ENCODE measurements at places on chromosomes 7 and 10.

DNA sequence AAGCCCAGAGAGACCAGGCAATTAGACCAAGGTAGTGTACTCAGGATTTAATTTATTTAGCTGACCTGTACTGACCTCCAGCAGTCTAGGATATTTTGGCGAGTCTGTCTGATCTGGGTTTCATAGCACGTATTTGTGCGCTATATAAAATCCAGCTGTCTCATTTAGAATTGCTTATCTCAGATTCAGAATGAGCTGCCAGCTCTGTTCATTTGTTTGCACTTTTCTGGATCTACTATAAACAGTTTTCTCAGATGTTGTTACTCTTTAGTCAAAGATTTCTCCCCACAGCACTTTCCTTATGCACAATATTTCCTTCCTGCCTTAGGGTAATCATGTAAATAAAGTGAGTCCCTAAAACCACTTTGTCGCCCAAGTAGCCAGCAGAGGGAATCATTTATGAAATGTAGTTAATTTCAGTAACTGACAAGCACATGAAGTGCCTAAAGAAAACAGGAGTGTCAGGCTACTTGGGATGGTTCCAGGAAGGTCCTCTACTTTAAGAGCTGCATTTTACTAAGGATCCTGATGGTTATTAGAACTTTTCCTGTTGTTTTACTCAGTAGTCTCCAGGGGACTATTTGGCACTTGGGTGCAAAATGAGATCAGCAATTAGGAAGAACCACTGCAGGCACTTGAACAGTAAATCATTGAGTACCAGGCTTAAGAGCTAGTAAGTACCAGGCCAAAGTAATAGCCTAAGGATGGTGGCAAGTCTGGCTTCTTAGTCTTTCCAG lies 226.4 kb downstream of the TWIST1 start:
- DNase-seq: no peak

DNA sequence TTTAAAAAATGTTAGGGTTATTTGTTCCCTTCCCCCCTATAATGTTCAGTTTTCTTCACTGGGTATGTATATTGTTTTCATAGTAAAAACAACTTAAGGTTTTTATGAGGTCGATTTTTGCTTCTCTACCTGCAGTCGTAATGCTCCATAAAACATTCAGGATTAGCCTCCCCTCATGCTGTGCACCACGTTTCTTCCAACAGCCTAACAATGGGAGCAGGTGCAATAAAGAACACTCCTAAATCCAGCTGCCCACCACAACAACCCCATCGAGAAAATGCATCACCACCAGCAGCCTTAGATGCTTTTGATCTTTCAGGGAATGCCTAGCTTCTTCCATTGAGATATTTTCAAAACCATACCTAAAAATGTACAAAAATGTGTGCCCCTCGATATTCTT lies 111.1 kb downstream of the ADAM12 start:
- DNase-seq: no peak

DNA sequence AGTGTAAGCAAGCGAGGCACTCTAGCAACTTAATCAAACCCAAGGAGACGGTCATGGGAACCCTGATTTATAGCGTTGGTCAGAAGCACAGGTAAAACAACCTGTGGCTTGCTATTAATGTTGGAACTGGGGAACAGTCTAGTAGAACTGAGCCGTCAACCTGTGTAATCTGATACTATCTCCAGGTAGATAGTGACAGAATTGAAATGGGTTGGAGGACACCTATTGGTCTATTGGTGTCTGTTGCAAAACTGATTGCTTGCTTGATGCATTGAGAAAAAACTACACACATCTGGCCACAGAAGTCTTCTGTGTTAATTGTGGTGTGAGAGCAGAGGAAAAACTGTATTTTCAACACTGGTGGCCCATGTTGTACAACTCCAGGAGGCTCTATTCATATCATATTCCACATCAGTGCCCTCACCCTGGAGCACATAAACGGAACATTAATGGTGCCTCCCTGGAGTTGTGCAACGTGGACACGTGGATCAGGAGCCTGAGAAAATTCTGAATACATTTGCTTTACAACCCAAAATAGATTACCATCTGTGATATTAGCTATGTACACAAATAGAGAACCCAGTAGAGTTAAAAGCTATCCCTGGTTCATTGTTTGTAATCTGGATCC lies 112.2 kb downstream of the MYO3A start:
- DNase-seq: no peak

DNA sequence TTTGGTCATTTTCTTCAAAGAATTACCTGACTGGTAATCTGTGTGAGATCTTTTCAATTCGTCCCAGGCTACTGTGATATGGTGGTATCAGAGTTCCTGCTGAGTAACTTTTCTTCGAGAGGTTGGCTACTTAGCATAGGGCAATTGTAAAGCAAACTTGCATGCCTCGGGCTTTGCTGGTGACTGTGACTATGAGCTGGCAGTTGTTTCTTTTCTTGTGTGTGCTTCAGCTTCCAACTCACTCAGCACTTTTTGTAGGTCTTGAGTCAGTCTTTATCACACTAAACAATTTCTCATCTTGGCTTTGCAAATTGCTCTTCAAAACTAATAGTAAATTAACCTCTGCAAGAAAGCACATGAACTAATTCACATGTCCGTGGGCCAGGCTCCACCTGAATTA lies 44.3 kb downstream of the PRR15 start:
- no peak for DNase-seq

GRCh38 chr10:88800152-88801125 lies 2.1 kb upstream of the LIPM start:
- no peak for DNase-seq

- DNase-seq: no peak
Observed at GRCh38 chr7:111049971-111050680, 40.8 kb upstream of the LRRN3 start.

GRCh38 chr7:116810267-116811116 lies 51.9 kb upstream of the CAPZA2 start:
- DNase-seq: no peak

GRCh38 chr7:77740257-77740656 lies 44.0 kb downstream of the RSBN1L start:
- no peak for DNase-seq

- no peak for DNase-seq
Observed at GRCh38 chr7:36874041-36874440, 149.7 kb upstream of the AOAH start.

- no peak for DNase-seq
Observed at GRCh38 chr7:115475761-115476385, 554.0 kb downstream of the MDFIC start.

- no peak for DNase-seq
Observed at GRCh38 chr7:126720232-126720631, 532.5 kb downstream of the GRM8 start.

DNA sequence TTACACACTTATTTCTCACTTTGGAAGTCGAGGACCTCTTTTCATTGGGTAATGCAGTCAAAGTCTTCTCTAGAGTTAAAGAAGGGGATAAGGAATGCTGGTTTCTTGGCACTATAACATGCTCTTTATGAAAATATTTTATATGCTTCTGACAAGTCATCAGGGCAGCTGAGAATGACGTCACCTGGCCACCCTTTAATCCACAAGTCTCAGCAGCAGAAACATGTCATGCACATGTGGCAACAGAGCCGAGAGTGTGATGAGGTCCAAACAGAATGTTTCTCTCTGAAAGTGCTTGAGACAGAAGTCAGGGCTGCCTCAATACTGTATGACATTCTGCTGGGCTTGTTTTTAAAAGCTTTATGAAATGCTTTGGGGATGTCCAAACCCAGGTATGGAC lies 63.5 kb upstream of the C10orf90 start:
- no peak for DNase-seq

DNA sequence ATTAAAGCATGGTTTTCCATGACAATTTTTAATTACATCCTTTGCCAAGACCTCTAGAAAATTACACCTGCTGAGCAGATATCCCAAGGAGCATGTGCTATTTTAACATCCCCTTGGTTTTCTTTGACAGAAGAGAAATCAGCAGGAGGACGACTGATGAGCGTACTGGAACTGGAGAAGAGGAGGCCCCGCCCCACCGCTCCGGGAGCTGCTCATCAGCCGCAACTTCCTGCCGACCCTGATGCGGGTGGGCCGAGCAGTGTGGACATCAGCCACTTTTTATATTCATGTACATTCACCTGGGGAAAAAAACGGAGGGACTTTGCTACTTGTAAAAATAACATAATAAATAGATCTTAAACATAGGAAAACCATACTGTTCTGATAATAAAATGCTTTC lies 54.2 kb downstream of the CDC123 start:
- DNase-seq: no peak

- DNase-seq: no peak
Observed at GRCh38 chr10:36366843-36367242, 724.7 kb upstream of the FZD8 start.
